ENCODE measurements at places on chromosomes 2 and 18.

DNA sequence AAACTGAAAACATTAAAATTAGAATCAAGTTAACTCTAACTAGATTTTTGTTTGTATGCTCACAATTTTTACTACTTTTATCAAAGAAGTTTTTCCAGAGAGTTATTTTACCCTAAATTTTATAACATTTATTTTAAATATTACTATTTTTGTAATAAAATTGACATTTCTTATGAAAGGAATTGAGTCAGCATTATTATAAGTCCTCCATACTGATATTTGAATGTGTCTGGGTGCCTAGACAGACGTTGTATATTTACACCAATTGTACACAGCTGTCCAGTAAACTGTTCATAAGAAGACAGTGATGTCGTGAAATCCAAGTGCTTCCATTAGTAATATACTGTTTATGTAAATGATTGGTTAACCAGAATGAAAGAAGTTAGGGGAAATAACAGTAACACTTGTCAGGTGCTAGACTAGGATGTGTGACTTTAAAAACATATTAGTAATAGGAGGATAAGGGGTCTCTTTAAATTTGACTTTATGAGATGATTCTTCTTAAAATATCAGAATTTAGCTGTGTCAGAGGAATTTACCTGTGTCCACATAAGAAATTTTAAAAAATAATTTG, 73.7 kb downstream of the TANK start:
- DNase-seq, result no peak

- no peak for DNase-seq
Observed at GRCh38 chr2:218329027-218329825, 27.4 kb upstream of the CATIP start.

GRCh38 chr2:200086911-200087310, 131.5 kb downstream of the MAIP1 start:
- no peak for DNase-seq

GRCh38 chr2:98580656-98581284, 27.5 kb downstream of the COA5 start:
- DNase-seq, result no peak

DNA sequence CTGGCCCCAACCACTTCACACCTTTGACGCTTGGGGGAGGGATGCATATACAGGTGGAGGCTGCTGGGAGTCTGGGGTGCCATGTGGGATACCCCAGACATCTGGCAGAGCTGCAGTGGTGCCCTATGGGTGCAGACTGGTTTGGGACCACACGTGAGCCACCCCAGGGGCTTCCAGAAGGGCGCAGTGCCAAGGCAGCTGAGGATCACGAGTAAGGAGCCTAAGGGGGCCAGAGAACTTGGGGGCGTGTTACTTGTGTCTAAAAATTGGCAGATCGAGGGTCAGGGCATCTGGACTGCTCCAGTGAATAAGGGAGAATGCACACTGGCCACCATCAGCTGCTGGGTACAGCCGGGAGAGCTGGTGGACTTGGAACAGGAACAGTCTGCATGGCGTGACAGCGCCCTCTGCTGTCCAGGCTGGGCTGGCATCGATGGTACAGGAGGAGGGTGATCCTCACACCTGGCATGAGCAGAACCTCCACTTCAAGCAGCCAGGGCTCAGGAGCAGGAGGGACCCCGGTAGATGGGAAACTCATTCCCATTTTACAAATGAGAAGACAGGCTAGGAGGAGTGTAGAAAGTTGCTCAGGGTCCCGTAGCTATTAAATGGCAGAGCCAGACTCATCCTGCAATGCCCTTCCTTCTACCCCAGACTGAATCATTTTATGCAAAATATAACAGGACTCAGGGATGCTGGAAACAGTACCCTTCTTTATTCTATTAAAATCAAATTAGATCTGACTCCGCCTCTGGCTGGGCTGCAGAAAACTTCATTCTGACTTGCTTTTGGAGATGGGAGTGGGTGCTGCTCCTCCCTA, 60.4 kb downstream of the ATOH8 start:
- peak; percentile 67 for DNase-seq
